ENCODE measurements at places on chromosomes 12 and 14.

- no peak for DNase-seq
These were observed 2.4 kb downstream of the HRK start for GRCh38 chr12:116878567-116879508.

- DNase-seq, result no peak
These were observed 66.2 kb upstream of the GPR68 start for GRCh38 chr14:91310606-91311283.

DNA sequence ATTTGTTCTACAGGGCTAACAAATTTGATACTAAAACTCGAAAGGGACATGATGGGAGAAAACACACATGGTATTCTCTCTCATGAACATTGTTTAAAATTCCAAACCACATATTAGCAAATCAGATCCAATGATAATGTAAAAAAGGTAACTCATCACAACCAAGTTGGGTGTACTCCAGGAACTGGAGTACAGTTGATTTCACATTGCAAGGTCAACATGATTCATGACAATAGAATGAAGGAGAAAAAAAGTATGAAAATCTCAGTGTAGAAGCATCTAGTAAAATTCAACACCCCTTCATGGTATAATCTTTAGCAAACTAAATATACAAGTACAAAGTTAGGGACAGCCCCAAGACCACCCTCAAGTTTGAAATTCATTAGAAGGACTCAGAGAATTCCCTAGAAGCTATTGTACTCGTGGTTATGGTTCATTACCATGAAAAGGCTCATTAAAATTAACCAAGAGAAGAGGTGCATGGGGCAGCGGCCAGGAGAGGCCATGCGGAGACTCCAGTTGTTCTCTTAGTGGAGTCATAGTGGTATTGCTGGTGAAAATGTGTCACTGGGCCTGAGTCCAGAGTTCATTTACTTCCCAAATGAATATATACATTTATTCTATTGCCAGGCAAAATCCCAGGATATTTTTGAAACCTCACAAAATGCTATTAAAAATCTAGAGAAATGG, 3.1 kb upstream of the CDCA4 start:
- no peak for DNase-seq

DNA sequence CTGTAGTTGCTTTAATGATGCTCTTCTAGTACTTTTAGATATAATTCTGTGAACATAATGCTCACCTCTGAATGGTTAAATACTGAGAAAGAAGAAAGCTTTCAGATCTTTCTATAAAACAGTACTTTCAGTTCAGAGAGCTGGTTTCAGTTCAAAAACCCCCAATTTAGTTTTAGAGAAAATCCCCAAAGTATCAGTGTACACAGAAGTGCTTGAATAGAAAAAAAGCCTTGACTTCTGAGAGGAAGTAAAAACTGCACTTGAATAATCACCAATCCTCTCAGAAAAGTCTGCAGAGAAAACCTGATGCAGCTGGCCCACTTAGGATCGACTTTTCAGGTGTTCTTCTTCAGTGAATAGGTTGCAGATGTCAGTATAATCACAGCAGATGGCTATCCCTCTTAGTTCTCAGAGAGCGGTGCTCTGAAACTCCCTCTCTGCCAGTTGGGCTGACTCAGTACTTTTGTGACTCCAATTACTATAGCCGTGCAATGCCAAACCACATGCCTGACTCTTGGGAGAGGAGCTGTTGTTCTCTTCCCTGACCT, 616.3 kb downstream of the LRFN5 start:
- DNase-seq, result no peak

DNA sequence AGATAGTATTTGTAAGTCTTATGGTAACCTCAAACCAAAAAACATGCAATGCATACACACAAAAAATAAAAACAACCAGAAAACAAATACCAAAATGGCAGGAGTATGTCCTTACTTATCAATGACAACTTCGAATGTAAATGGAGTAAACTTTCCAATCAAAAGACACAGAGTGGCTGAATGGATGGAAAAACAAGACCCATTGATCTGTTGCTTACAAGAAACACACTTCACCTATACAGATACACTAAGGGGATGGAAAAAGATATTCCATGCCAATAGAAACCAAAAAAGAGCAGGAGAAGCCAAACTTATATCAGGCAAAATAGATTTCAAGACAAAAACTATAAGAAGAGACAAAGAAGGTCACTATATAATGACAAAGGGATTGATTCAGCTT, 8.7 kb upstream of the DCAF5 start:
- no peak for DNase-seq

GRCh38 chr12:88035907-88036289, 6.7 kb upstream of the C12orf50 start:
- no peak for DNase-seq

- no peak for DNase-seq
These were observed 62.0 kb upstream of the LMNTD1 start for GRCh38 chr12:25615119-25615518.

- no peak for DNase-seq
These were observed 191.3 kb downstream of the SYT10 start for GRCh38 chr12:33248364-33248763.

DNA sequence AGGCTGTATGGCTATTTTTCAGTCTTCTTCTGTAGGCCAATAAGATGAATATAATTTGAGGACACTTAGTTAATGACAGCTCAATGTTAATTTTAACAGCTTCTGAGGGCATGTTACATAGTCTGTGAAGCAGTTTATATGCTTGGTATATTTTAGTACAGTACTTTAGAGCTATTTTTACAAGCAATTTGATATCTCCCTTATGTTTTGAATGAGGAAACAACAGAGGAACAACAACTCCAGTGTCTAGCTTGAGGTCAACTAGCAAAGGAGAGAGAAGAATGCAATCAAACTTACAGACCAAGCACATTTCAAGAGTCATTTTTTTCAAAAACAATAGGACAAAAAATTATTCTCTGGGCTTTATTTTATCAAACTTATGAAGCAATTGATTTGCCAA, 469.1 kb upstream of the DCN start:
- no peak for DNase-seq

GRCh38 chr12:80811957-80812708, 95.4 kb downstream of the MYF5 start:
- DNase-seq, result no peak

- no peak for DNase-seq
These were observed 11.7 kb upstream of the OTX2 start for GRCh38 chr14:56821805-56822610.

- DNase-seq, result no peak
These were observed 287.8 kb upstream of the KITLG start for GRCh38 chr12:88868050-88868449.

DNA sequence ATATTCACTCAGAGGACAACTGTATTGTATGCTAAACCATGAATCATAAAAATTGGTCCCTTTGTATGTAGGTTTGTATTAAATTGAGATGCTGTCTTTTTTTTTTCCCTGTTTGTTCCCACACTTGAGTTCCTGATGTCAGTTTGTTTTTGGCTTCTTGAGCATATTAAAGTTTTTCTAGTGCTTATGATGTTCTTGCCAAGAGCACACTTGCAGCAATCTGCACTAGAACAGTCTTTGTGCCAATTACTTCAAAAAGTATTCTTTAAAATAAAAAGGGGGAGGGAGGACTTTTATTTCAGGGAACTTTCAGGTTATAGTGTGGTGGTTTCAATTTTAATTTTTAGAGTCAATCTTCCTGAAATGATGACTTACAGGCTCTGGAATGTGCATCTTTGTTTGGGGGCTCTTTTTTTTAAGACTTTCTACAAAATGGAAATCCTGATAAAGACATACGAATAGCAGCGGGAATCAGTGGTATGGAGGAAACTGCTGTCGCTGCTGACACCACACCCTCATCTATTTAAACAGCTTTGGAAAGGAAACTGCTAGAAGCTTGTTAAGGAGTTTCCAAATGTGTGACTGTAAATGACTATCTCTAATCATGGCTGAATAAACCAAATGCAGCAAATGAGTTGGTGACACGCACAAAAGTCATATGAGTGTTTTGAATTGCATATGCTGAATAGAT, 188.6 kb downstream of the EGLN3 start:
- DNase-seq, result no peak

- DNase-seq, result no peak
These were observed 54.9 kb upstream of the SCN8A start for GRCh38 chr12:51536159-51536558.

- DNase-seq, result no peak
These were observed 11.9 kb upstream of the SH2B3 start for GRCh38 chr12:111393700-111394300.

GRCh38 chr12:6766651-6767349, 637 bp downstream of the PTMS start:
- no peak for DNase-seq

- DNase-seq, result no peak
These were observed 113.7 kb upstream of the MDM1 start for GRCh38 chr12:68445824-68446223.

- no peak for DNase-seq
These were observed 44.7 kb downstream of the PALS1 start for GRCh38 chr14:67285876-67286452.

DNA sequence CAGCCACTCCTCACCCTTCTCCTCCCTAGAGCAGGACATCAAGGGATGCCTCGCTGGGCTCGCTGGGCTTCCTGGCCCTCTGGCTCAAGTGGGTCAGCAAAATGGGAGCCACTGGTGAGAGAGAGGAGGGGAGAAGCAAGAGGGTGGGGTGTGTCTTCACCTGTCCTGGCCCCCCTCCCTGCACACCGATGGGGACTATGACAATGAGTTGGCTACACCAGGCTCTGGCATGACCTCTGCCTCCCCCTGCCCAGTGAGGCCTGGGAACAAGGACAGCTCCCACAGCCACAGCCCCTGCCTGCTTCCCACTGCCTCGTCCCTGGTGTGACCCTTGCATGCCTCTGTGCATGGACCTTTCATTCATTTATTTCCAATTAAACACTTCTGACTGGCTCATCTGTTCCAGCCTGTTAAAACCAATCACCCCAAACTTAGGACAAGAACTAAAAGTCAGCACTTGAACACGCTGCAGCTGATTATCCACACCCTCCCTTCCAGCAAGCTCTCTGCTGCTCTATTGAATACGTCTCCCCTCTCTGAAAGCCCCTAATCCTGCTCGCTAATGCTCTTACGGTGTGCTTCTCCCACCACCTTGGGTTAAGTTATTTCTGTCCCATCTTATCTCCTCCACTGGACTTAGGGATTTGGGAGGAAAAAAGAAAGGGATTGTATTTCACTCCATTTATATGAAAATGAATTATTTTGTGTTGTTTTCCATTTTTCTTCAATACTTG, 5.8 kb upstream of the PPP2R5C start:
- DNase-seq, result no peak

DNA sequence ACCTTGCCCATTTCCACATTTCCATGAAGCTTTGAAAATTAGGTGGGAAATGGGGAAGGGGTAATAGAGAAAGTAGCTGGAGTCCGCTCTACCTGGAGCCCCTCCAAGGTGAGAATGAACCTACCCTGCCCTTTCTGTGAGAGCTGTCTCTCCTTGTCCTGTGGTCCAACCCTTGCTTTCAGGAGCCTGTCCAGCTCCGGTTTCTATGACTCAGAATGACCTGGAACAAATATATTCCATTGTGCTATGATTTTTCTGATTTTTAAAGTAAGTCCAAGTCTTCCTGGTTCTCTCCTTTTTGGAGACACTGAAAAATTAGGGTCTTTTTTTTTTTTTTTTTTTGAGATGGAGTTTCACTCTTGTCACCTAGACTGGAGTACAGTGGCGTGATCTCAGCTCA, 89.1 kb upstream of the VASH1 start:
- DNase-seq, result no peak

DNA sequence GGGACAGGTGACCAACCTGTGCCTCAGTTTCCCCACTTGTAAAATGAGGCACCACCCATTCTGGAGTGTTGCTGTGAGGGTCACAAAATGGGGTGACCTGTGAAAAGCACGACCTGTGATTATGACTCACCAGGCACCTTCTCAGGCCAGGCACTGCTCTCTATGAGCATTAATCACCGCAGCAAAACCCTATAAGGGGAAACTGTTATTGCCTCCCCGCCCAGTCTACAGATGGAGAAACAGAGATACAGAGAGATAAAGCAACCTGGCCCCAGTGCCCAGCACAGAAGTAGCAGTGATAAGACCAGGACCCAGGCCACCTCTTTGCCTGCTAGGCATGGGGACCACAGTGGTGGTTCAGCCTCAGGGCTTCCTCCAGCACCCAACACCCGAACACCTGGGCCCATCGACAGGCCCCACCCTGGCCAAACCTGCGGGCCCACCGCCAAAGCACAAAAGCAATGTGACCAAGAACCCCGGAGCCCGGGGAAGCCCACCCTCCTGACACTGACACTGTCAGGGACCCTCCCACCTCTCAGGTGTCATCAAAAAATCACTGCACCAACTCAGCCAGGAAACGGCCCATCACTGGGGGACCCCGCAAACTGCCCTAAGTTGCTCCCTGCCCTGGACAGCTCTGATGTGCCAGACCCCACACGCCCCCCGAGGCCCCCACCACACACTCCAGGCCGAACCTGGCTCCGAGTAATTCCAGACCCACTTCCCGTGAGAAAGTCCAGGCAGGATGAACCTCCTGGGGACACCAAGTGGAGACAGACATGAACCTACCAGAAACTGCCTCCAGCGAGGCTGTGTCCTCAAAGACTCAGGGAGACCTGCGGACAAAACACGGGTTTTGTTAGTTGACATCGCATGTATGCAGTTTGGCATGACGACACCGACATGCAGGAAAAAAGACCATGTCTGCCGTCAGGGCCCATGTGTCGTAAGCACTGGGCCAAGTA, 32.4 kb downstream of the NCOR2 start:
- DNase-seq, result no peak

DNA sequence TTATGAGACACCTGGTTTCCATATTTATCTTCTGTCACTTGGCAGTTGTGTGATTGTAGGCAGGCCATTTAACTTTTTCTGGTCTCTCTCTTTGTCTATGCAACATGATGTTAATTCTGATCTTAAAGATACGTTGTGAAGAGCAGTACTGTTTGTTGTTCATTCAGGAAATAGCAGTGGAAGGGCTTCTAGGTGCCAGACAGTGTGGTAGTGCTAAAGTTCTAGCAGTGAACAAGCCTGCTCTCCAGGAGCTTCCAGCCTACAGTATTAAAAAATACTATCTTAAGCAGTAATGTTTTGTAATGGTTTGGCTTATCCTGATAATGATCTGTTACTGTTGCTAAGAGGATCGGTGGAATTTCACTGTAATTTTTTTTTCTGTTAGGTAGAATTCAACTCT, 15.2 kb downstream of the NAA30 start:
- no peak for DNase-seq

GRCh38 chr14:79274641-79275291, 936.5 kb downstream of the DIO2 start:
- no peak for DNase-seq

GRCh38 chr12:53004178-53004577, 2.1 kb upstream of the EIF4B start:
- no peak for DNase-seq

GRCh38 chr12:65327207-65328076, 49.0 kb downstream of the MSRB3 start:
- no peak for DNase-seq

DNA sequence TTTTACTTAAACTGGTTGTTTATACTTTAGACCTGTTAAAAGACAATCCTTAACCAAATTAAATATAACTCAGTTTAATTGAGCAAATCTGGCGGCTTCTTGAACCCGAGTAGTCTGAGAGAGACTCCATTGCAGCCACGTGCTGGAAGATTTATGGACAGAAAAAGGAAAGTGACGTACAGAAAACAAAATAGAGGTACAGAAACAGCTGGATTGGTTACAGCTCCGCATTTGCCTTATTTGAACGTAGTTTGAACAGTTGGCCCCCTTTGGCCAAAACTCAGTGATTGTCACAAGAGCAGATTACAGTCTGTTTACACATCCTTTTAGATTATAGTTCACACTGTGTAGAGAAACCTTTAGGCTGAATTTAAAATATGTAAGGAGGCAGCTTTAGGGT, 155.9 kb downstream of the RAD51B start:
- no peak for DNase-seq

- DNase-seq, result no peak
These were observed 76.1 kb downstream of the TSHR start for GRCh38 chr14:81031488-81031887.

GRCh38 chr14:74238974-74239847, at the start of gene VSX2:
Gene VSX2, plus strand, starts transcription at chr14:74239449. Its CDS starts 113 bp downstream, at chr14:74239562.
- DNase-seq, result no peak

Measured in activated naive CD4-positive, alpha-beta T cell (primary cell).